ENCODE measurements at places on chromosomes 4 and X. TPM values are rescaled to one million over a fixed set of nuclear protein-coding genes. Genes with fewer than 3 reads are reported as not detected.

Gene CXCL11
- total RNA-seq: not detected

Gene SLC6A14
- not detected for total RNA-seq

GRCh38 chrX:666762-667720 is 36.5 kb downstream of the SHOX start:
- DNase-seq: no peak

- DNase-seq: no peak
Measured at GRCh38 chr4:155974476-155974749, 20.7 kb upstream of the CTSO start.

DNA sequence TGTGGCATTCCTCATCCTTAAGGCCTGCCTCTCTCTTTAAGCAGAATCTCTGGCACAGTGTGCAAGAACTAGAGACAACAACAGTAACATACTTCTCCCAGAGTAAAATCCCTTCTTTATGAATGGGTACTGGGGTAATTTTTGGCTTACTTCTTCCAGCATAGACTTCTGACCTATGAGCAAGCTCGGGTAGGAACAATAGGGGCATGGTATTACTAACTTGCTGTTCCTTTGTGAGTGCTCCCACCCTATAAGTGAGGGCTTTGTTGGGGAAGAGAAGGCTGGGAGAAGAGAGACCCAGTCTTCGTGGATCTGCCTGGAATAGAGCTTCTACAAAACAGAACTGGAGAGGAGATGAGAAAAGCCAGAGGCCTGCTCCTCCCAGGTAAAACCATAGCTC is 30.2 kb downstream of the CLDN2 start:
- DNase-seq: no peak

GRCh38 chr4:101356928-101357327 is 9.6 kb upstream of the PPP3CA start:
- DNase-seq: no peak

Gene CCDC149
- 37.7 TPM for total RNA-seq

DNA sequence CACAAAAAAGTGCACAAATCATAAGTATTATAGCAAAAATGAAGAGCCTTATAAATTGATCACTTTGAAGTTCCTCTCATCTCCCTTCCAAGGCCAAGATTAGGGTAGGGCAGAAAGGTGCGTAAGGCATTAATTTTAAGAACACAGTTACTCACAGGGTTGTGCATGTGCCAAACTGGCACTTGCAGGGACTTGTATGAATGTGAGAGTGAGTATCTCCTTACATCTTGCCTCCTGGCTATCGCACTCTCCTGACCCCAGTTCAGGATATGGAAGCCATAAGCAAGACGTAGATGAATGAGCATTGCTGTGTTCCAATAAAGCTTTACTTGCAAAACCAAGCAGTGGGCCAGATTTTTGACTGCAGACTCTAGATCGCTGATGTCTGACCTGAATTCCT is 510.1 kb upstream of the AADAT start:
- DNase-seq: no peak

DNA sequence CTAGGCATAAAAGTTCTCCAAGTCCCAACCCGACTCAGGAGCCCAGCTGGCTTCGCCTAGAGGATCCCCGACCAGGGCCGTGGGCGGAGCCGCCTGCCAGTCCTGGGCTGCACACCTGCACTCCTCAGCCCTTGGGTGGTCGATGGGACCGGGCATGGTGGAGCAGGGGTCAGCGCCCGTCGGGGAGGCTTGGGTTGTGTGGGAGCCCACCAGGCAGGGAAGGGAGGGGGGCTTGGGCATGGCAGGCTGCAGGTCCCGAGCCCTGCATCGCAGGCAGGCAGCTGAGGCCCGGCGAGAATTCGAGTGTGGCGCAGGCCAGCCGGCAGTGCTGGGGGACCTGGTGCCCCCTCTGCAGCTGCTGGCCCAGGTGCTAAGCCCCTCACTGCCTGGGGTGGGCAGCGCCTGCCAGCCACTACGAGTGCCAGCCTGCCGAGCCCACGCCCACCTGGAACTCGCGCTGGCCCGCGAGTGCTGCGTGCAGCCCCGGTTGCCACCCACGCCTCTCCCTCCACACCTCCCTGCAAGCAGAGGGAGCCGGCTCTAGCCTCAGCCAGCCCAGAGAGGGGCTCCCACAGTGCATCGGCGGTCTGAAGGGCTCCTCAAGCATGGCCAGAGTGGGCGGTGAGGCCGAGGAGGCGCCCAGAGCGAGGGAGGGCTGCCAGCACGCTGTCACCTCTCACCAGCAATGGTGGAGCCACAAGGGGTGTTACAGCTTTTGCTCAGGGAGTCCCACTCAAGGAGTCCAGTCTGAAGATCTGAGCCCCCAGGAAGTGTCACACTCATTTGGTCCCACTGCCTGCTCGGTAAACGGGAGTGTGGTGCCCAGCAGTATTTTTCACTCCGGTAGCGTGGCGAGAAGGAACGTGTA is 38.9 kb downstream of the SPRY1 start:
- DNase-seq: no peak

DNA sequence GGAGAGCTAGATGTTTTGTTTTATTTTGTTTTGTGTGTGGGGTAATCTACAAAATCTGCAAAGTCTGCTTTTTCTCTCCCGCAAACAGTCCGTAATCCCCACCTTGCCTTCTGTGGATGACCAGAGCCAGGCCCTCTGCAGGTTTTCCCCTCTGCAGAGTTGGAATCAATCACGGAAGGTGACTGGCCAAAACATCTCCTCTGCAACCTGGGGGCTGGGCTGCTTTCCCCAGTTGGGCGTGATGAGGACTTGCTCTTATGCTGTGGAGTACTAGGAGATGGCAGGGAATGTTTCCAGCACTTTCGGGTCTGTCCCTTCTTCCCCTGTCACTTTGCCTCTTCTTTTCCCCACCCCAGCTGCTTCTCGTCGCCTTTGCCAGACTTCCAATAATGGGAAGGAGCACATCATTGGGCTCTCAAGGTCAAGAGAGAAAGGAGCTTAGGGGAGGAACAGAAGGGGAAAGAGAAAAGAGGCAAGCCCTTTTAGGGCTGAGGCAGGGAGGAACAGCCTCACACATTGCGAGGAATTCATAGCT is 1.1 kb downstream of the TMEM35A start:
- no peak for DNase-seq

- DNase-seq: no peak
Measured at GRCh38 chr4:142824368-142824767, 21.7 kb downstream of the INPP4B start.

Gene ADAM29
- total RNA-seq: not detected

DNA sequence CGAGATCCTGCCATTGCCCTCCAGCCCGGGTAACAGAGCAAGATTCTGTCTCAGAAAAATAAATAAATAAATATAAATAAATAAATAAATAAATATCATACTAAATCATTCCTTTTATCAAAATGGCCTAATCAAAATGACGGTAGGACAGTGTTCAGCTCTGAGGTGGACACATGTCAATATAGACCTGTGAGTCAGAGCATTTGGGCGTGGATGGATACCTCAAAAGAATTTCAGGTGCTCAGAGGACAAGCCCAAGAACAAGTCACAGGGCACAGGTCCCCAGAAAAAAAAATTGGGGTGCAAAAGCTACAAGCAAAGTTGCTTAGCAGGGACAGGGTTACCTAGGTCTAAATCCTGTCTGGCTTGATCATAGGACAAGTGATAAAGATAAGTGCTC is 204.7 kb upstream of the HS3ST1 start:
- DNase-seq: no peak

- no peak for DNase-seq
Measured at GRCh38 chr4:150072471-150072870, 5.8 kb upstream of the DCLK2 start.

DNA sequence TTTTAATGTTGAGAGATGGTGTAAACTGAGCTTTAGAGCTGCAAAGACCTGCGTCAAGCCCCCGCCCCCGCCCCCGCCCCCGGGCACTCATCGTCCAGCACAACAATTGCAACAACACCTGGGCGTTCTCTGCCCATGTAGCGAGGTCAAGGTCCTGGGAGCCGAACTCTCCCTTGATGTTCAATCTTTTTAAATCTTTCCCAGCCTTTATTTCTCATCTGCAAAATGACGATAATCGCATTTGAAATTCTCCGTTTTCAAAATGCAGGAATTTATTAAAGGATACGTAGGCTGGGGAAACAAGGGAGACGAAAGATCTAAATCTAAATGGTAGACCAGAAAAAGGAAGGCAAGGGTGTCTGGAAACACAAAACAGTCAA is 648 bp upstream of the MSMO1 start:
- no peak for DNase-seq

Gene DRD5
- not detected for total RNA-seq

Gene SMARCA1
- total RNA-seq: 56.9 TPM

Gene ERAS
- total RNA-seq: not detected

Gene NAA11
- total RNA-seq: not detected

- DNase-seq: no peak
Measured at GRCh38 chr4:21856754-21857153, 91.8 kb downstream of the KCNIP4 start.

GRCh38 chr4:184983672-184984356 is 34.5 kb upstream of the HELT start:
- no peak for DNase-seq

DNA sequence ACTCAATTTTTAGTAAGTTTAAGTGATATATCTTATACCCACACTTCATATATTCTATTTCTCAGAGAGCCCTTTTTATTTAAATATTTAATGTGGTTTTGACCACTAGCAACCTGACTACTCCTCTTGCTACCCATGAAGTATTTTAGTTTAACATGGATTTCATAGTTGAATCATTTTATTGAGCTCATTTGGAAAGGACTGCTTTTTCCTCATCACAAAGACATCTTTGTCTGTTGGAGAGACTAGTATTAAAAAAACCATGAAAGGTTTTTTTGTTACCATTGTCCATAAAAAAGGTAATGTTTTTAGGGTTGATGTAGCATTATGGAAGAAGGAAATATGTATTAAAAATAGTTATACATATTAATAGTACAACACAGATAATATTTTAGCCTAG is 139.5 kb downstream of the RAPGEF2 start:
- DNase-seq: no peak

Gene DGKK
- total RNA-seq: not detected

Gene DCAF4L1
- total RNA-seq: under 0.01 TPM

DNA sequence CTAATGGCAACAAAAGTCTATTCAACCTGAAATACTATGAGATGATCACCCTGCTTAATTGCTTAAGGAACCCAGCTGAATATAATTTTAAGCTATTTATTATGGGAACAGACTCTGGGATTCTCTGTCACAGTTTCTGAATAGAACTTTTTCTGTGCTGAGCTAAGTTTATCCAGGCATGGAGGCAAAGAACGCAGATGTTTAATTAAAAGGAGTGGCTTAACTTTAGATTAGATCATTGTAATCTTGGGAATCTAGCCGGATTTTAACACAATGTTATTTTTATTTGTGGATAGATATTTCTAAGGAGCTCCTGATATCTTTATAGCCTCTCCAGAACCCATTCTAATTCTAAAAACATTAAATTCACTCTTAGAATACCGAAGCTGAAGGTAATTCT is 353.4 kb downstream of the STIM2 start:
- no peak for DNase-seq

- DNase-seq: no peak
Measured at GRCh38 chr4:26319949-26320537, 771 bp upstream of the RBPJ start.

Gene NCAPG
- total RNA-seq: 0.98 TPM

DNA sequence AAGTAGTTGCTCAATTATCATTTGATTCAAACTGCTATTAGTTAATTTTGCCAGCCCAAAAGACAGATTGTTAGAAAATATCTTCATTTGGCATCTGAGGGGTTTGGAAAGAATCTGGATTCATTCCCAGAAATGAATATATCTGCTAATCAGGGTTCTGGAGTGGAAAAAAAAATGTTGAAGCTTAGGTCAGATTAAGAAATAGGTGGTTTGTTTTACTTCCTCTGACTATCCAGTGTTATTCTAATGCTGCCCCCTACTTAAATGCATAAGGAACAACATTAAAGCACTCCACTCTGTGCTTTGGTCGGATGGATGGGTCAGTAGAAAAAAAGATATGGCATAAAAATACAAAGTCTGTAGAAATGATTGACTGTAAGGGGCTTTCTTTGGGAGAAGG is 89.0 kb downstream of the LUZP4 start:
- DNase-seq: no peak

Gene GPR173
- 0.97 TPM for total RNA-seq

- no peak for DNase-seq
Measured at GRCh38 chr4:88817740-88818139, 120.1 kb upstream of the NAP1L5 start.

DNA sequence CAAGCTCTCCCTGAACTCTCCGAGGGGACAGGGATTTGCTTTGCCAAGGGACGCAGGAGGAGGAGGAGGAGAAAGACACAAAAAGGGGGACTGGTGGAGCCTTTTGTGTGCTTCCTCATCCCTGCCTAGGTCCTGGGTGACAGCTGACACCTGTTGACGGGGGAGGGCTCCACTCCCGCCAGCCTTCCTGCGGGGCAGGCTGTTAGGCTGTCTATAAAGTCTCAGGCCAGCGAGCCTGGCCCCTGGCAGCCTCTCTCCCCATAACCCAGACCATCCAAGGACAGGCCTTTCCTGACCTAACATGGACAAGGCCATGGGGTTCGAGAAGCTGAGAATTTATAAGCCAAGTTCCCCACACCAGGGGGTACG is 832 bp upstream of the EVC2 start:
- no peak for DNase-seq

Gene TCEANC
- 3.5 TPM for total RNA-seq

DNA sequence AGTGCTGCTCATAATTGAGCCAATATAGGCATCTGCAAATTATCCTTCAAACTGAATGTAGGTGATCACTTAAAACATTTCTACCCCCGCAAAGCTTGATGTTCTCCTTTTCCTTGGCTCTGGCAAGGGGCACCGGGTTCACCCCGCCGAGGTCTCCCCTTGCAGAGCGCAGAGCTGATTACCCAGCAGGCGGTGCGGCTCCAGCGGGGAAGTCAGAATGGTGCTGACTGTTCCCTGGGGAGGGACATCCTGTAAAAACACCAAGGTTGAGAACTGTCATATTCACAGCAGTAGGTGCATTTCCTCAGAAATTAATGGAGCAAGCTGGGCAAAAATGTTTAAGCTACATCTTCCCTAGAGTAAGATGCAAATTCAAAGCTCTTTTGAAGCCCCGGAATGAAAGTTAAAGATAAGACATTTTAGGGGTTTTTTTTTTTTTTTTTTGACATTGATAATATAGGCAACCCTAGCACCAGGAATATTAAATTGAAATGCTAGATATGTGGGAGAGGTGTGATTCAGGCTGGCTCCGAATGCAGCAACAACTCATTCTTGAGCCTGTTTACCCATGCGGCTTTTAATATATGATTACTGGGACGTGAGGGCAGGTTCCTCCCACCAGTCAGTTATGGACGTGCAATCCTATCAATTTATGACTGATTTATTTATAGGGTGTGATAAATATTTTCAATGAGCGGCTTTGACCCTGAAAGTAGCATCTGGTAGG is 767.3 kb upstream of the TENM3 start:
- no peak for DNase-seq

DNA sequence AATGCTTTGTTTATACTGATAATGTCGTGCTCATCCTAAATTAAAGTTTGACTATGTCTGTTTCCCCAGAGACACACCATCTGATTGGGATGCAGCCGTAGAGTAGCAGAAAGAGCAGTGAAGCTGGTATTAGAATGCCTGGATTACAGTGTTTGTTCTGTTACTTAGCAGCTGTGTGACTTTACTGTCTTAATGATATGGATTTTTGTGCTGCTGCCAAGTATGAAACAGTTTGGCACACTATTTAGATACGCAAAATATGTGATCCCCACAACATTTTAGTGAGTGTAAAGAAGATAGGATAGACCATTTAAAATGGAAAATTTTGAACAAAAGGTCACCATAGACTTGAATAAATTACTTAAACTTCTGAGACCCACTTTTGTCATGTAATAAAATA is 1.2 kb upstream of the CHIC1 start:
- DNase-seq: no peak
